Activated T-helper 2 cell treated with anti-CD3 and anti-CD28 coated beads, Interferon-gamma antibody, Interleukin-2, Interleukin-4, amounts not matched to agents 10 μg/mL and 5 μg/mL and 100 μg/mL, durations not matched to agents 14 hours and 24 hours and 36 hours (primary cell): ENCODE measurements at places on chromosomes 12 and 14. TPM values are rescaled to one million over a fixed set of nuclear protein-coding genes. Genes with fewer than 3 reads are reported as not detected.

- H3K4me3 ChIP-seq = no peak overlapping the region
- H3K4me1 ChIP-seq = peaks cover 15% of the 10 kb centered on the region
- no peak for DNase-seq
- no peaks in the 10 kb centered on the region for H3K27me3 ChIP-seq
These were observed 38.1 kb downstream of the ETV6 start for GRCh38 chr12:11687528-11687927.

DNA sequence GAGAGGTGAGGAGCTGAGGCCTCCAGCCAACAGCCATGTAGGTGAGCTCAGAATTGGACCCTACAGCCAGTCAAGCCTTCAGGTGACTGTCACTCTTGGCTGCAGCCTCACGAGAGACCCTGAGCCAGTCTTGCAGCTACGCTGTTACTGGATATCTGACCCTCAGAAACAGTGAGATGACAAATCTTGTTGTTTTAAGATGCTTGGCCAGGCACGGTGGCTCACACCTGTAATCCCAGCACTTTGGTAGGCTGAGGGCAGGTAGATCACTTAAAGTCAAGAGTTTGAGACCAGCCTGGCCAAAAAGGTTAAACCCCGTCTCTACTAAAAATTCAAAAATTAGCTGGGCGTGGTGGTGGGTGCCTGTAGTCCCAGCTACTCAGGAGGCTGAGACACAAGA, 6.2 kb downstream of the PLEK2 start:
- H3K4me3 ChIP-seq = no peak overlapping the region
- no peaks in the 10 kb centered on the region for H3K4me1 ChIP-seq
- H3K36me3 ChIP-seq = no peaks in the 10 kb centered on the region

- no peak for DNase-seq
- H3K4me1 ChIP-seq = peaks cover 11% of the 10 kb centered on the region
- peaks cover 2% of the 10 kb centered on the region for H3K27me3 ChIP-seq
- H3K27ac ChIP-seq = no peak overlapping the region
- no peaks in the 10 kb centered on the region for H3K36me3 ChIP-seq
- no peak overlapping the region for H3K4me3 ChIP-seq
These were observed 63.8 kb downstream of the DACT1 start for GRCh38 chr14:58701604-58702003.

DNA sequence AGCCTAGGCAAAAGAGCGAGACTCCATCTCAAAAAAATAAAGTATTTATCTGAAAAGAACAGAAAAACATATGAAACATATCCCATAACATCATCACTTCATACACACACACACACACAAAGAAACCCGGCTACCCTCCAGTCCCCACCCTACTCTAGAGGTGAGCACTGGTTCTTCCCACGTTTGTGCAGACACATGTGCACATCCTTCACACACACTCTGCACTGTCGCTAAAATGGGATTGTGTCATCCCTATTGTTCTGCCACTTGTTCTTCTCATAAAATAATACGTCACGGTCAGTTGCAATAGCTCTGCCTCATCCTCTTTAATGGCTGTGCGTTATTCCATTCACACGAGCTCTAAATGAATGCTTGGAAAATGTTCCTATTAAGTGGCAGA, 85.9 kb upstream of the ANO2 start:
- H3K4me1 ChIP-seq = no peaks in the 10 kb centered on the region
- H3K36me3 ChIP-seq = no peaks in the 10 kb centered on the region
- peaks cover 2% of the 10 kb centered on the region for H3K27me3 ChIP-seq

The LUM gene
- not detected in 2 replicates for total RNA-seq

The PROX2 gene
- total RNA-seq = 0.05 and 0.34 TPM in 2 replicates
